ENCODE measurements at places on chromosomes 1 and 21.

GRCh38 chr1:242745079-242745478 is 220.6 kb upstream of the PLD5 start:
- DNase-seq, result no peak

DNA sequence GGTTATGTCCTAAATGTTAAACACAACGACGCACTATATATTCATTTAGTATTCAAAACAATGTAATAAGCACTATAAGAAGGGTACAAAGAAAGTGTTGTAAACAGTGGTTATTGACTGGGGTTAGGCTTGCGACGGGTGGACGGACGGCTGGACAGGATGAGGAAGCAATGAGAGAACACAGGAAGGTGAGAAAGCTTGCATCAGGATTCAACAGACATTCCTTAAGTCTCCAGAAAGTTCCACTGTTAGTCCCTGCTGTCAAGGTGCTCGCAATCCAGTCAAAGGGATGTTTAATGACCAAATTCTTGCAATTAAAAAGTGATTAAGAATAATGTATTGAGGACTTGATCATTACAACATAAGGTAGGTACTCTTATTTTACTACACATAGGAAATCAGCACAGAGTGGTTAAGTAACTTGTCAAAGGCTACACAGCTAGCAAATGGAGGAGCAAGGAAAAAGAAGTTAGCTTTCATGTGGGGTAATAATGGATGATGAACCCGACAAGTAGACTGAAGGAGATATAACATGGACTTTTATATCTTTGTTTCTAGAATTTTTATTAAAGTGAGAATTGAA is 994 bp upstream of the ACBD6 start:
- DNase-seq, result no peak

GRCh38 chr1:181257117-181257516 is 168.6 kb downstream of the IER5 start:
- no peak for DNase-seq

DNA sequence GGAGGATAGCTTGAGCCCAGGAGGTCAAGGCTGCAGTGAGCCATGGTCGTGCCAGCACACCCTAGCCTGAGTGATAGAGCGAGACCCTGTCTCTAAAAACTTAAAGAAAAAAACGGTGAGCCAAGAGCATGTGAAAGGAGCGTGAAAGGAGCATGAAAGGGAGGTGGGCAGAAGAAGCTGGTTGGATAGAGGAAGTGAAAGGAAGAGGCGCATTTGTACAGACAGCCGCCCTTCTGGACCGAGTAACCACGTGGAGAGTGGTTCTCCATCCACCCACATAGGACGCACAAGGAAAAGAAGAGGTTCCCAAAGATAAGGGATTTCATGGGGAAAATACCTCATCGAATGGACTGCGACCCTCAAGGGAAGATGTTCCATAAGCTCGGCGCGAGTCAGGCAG is 60.4 kb upstream of the IFNAR2 start:
- no peak for DNase-seq

DNA sequence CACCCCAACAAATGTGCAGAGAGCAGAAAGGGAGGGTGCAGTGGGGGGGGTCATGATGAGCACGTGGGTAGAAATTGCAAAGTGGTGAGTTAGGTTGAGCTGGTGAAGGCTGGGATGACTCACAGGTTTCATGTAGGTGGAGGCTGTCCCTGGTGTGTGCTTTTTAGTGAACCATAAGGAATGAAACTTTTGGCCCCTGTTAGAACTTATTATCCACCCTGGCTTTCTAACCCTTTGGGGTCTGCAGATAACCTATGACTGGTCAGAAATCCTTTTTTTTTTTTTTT is 46.9 kb downstream of the DOP1B start:
- peak; percentile 52 for DNase-seq

DNA sequence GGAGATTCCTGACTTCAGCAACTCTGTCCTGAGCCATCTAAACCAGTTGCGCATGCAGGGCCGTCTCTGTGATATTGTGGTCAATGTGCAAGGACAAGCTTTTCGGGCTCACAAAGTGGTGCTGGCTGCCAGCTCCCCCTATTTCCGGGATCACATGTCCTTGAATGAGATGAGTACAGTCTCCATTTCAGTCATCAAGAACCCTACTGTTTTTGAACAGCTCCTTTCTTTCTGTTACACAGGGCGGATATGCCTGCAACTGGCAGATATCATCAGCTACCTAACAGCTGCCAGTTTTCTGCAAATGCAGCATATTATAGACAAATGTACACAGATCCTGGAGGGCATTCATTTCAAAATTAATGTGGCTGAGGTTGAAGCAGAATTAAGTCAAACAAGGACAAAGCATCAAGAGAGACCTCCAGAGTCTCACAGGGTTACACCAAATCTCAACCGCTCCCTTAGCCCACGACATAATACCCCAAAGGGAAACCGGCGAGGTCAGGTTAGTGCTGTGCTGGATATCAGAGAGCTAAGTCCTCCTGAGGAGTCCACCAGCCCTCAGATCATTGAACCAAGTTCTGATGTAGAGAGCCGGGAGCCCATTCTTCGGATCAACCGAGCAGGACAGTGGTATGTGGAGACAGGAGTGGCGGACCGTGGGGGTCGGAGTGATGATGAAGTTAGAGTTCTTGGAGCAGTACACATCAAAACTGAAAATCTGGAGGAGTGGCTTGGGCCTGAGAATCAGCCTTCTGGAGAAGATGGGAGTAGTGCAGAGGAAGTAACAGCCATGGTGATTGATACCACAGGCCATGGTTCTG is 2.3 kb downstream of the ZBTB37 start:
- DNase-seq, result peak; percentile 46

GRCh38 chr1:196372896-196373536 is 235.2 kb downstream of the KCNT2 start:
- no peak for DNase-seq

- peak; percentile 67 for DNase-seq
These were observed 22.4 kb upstream of the RUNX3 start for GRCh38 chr1:24952413-24952841.

DNA sequence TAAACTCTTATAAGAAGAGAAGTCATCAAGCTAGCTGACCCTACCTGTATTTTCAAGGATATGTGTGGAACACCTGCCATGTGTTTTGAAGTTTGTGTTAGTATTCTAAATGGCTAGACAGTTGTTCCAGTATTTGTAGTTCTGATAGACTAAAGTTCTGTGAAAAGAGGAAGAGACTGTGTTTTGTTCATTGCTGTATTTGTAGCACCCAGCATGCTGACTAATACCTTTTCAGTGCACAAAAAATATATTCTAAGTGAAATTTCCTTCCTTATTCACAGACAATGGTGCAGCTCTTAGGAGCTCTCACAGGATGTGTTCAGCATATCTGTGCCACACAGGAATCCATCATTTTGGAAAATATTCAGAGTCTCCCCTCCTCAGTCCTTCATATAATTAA is 8.2 kb upstream of the METTL18 start:
- no peak for DNase-seq

DNA sequence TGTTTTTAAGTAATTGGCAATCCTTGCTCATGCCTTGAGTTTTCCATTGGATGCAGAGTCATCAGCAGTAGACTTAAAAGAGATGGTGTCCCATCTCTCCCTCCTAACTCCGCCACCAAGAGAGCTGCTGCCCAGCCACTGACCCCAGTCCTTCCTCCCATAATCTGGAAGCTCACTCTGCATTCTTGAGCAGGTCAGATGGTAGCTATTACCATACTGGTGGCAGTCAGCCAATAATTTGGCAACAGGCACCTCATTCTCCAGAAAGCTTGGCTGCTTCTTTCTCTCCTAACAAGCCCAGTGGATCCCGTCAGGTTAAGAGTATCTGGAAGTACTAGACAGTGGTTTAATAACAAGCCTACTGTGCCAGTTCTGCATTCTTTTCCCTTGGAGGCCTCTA is 272.1 kb downstream of the ZNF648 start:
- DNase-seq, result no peak

- no peak for DNase-seq
These were observed 23.4 kb downstream of the CSF1 start for GRCh38 chr1:109933856-109934711.

DNA sequence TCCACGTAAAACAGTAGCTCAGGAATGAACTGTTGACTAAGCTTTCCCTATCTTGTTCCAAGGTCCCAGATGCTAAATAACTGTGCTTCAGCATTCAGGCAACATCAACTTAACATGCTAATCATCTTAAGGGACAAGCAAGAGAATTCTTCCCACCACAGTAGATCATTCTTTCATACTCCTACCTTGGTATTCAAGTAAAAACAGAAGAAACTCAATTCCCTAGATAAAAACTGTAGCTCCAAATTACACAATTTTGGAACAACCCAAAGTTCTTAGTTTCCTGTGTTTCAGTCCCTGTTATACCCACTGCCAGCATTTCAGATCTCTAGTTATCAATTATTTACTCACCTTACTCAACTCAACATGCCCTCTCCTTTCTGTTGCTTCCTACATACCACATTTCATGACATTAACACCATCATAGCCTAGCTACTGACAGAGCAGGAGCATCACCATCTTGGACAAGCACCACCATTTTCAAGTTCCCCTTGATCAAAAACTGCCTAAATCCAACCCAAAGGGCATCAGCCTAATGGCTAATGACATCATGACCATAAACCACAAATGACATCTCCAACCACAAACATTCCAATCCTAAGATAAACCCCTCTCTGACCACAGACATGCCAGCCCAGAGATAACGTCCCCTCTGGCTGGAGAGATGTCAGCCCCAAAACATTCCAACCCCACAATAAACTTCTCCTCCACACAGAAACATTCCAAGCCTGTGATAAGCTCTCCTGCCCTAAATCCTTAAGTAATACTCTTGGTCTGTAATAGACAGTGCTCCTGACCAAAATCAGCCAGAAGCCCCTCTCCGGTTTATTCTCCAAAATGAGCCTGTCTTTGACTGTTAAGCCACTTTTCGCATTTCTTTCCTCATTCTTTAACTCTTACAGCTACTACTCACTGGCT is 191.2 kb downstream of the RERE start:
- no peak for DNase-seq

GRCh38 chr1:197197430-197197997 is 51.0 kb upstream of the ASPM start:
- DNase-seq, result no peak

- DNase-seq, result no peak
These were observed 3.6 kb downstream of the FAM89A start for GRCh38 chr1:231036416-231036815.

DNA sequence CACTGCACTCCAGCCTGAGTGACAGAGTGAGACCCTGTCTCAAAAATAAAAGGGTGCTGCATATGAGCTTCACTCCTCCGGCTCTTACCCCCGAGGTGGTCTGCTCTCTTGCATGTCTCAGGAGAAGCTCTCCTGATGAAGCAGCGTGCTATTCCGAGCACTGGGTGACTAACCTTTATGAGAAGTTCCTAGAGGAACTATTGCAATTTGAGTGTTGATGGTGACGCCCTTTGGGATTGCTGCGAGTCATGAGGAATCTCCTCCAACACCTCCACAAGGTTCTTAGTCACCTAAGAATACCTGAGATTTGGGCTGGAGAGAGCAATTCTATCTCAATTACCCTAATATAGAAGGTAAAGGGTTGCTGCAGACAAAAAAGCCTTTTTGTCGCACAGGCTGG is 40.8 kb upstream of the TINAGL1 start:
- DNase-seq, result no peak

DNA sequence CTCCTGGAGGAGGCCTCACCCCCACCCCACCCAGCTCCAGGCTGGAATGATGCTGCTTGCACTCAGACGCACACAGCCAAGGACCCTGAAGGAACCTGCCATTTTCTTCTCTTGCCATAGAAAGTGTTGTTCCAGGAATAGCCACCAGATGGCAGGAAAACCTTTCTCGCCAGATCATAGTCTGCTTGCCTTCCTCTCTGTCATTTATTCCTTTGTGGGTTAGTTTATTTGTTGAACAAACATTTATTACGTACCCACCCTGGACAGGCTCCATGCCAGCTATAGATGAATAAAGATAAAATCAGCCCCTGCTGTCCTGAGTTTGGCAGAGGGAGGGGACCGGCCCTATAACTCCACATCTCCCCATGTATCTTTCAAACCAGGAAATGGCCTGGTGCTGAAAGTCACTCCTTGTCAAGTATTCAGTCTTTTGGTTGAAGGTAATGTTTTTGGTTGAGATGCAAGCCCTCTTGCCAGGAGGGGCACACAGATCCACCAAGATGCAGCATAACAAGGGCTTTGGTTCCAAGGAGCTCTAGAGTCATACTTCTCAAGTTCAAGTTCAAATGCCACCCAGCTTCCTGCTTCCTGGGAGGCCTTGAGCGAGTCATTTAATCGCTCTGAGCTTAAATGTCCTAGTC is 7.0 kb upstream of the KCNC4 start:
- DNase-seq, result peak; percentile 70

DNA sequence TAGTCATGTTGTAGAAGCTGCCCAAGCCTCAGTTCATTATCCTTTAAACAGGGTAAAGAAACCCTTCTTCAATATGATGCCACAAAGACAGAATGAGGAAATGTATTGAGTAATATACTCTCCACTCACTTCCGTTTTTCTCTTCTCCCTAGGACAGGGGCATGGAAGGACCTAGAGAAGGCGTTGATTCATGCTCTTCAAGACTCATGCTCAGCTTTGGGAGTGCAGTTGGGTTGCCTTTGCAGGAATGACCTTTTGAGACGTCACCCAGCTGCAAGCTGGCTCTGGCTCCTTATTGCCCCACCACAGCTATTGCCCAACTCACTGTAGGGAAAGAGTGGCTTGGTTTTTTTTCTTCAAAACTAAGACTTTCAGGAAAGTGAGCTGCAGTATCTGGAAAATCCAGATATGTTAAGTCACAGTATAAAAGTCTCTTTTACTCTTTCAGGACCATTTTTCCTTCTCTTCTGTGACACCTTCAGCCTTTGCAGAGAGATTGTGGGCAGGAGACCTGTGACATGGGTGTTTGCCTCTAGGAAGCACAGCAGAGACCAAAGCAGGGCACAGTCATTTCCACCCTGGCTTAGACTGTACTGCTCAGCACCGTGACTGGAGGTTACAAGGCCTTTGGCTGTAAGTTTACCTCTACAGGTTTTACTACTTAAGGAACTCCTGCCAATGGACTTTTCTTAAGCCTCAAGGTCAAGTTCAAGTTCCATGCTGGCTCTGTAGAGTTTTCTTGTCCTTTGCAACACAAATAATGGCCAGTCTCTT is 39.5 kb downstream of the XCL2 start:
- peak; percentile 36 for DNase-seq

- DNase-seq, result no peak
These were observed 64.3 kb downstream of the ALPL start for GRCh38 chr1:21573475-21573874.
